ENCODE measurements at places on chromosomes 2 and 18. TPM values are rescaled to one million over a fixed set of nuclear protein-coding genes. Genes with fewer than 3 reads are reported as not detected.

DNA sequence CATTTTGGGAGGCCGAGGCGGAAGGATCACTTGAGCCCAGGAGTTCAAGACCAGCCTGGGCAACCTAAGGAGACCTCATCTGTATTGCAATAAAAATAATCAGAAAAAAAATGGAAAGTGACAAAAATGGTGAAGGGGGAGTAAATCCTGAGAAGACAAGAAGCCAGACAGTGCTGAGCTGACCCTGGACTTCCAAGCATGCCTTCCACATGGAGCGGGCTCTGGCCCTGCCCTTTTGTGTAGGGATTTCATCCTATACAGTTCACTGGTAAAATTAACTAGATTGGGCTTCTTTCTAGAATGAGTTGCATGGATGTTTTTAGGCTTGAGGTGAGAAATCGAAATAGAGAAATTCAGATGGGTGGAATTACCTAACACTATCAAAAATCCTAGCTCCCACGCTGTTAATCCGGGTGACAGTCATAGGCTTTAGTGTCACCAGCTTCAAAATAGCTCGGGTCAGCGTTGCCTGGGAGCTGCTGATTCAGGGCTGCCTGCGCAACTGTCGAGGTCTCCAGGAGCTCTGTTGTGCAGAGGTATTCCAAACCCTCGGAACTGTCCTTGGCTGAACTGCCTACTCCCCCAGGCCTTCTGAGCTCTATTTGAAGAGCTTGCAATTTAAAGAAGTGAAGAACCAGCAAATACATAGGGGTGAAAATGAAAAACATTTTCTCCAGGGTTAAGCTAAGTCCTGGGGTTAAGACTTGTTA is 21.5 kb upstream of the ZNF532 start:
- H3K36me3 ChIP-seq: no peaks in the 10 kb centered on the region
- no peak overlapping the region for H3K4me3 ChIP-seq
- peaks cover 16% of the 10 kb centered on the region for H3K4me1 ChIP-seq
- peak overlapping the region; percentile 91 for H3K27ac ChIP-seq
- no peak for DNase-seq

IL18R1 gene
- 1.5 TPM for total RNA-seq

MLPH gene
- 0.75 TPM for total RNA-seq

PAIP2B gene
- 21.2 TPM for total RNA-seq

DNA sequence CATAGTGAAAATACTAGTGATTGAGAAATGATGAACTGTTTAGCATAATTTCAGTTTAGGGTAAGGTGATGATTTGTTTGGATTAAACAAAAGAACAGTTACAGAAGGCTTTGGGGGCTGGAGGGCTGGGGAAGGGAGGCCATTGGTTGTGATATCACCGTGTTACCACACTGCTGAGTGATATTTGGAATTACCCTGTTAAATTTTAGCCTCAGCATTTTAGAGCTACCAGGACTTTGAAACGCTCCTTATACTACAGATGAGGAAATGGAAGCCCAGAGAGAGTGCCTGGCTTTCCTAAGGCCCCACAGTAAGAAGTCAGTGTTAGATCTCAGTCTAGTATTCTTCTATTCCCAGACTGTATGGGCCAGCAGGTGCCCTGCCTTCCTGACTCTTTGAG is 15.6 kb downstream of the ARHGEF33 start:
- H3K36me3 ChIP-seq: no peaks in the 10 kb centered on the region
- H3K4me1 ChIP-seq: no peaks in the 10 kb centered on the region
- no peak overlapping the region for H3K27ac ChIP-seq

DNA sequence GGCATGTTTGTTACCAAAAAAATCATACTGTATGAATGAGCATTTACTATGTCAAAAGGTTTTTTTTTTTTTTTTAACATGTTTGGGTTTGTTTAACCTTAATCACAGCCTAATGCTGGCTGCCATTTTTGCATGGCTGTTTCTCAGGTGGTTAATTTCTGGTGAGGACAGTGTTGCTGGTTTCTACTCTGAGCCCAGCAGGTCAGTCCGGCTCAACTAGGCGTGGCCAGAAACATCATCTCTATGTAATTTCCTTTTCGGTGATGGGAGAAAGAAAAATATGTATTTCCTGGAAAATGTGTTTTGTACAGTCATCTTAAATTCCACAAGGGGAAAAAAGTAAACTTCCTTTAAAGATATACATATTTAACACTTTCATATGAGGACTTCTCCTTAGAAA is 24.9 kb upstream of the BZW1 start:
- no peaks in the 10 kb centered on the region for H3K27me3 ChIP-seq
- H3K4me3 ChIP-seq: no peak overlapping the region
- DNase-seq: no peak
- H3K4me1 ChIP-seq: no peaks in the 10 kb centered on the region
- no peaks in the 10 kb centered on the region for H3K36me3 ChIP-seq

- H3K4me3 ChIP-seq: no peak overlapping the region
- DNase-seq: peak; percentile 38
- H3K4me1 ChIP-seq: no peaks in the 10 kb centered on the region
- H3K27ac ChIP-seq: no peak overlapping the region
- H3K27me3 ChIP-seq: no peaks in the 10 kb centered on the region
- no peaks in the 10 kb centered on the region for H3K36me3 ChIP-seq
Observed at GRCh38 chr2:239791526-239792404, 233.4 kb downstream of the NDUFA10 start.

IL36A gene
- not detected for total RNA-seq

DNA sequence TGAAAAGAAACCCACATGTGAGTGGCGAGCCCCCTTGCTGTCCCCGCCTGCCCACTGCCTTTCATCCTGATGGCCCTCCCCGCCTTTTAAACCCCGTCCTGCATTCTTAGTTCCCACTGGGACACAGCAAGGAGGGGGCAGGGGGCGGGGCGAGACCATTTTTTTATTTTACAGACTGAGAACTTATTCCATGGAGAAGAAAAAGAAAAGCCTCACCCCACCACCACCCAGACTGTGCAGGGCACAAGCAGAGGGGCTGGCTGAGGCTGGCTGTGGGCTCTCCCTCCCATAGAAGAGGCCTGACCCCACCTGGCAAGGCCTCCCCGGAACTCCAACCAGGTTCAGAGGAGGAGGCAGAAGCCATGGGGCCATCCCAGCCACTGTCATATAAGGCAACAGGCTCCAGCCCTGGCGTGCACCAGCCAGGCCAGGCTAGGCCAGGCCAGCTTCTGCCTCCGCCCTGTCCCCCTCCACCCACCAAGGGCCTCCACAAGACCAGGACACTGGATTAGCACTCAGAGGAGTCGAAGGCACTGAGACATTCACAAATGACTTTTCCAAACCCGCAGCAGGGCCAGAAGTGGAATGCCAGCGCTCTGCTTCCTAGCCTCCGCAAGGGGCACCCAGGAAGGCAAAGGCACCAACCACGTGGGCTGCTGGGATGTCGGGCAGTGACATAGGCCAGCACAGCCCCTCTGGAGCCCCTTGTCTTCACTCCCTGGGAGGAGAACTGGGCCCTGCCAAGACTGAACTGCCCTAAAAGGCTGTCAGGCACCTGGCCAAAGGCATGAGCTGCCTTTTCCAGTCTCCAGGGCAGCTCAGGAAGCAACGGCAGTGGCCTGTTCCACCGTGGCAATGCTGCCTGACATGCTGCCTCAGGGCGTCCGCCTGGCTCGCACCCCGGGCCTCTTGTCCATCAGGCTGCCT is 37.5 kb upstream of the SEMA4C start:
- no peaks in the 10 kb centered on the region for H3K36me3 ChIP-seq
- peak overlapping the region; percentile 78 for H3K27ac ChIP-seq
- DNase-seq: peak; percentile 93
- H3K4me3 ChIP-seq: no peak overlapping the region
- peaks cover 7% of the 10 kb centered on the region for H3K4me1 ChIP-seq

CAMKMT gene
- total RNA-seq: 35.1 TPM

DNA sequence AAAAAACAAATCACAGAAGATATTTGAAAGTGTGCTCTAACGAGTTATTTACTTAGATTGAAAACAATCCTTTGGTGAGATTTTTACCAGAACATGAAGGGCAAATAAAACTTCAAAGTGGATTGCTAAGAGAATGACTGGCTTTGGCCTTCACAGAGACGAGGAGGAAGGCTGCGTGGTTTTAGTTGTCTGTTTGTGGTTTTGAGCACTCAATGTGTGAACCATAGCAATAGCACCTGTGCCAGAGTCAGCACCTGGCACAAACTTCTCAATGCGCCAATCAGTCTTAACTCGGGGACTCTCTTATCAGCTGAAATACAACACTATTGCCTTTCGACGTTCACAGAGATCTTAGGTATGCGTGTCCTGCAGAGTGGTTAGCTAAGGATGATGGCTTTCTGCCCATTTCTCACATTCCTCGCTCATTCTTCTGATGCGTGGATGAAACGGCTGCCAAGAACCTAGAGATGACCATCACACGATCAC is 70.0 kb downstream of the MBP start:
- H3K4me1 ChIP-seq: peaks cover 2% of the 10 kb centered on the region
- H3K27me3 ChIP-seq: no peaks in the 10 kb centered on the region
- H3K27ac ChIP-seq: no peak overlapping the region
- no peak overlapping the region for H3K4me3 ChIP-seq

- H3K36me3 ChIP-seq: no peaks in the 10 kb centered on the region
- no peak for DNase-seq
- H3K4me1 ChIP-seq: peaks cover 9% of the 10 kb centered on the region
- no peak overlapping the region for H3K4me3 ChIP-seq
- no peaks in the 10 kb centered on the region for H3K27me3 ChIP-seq
Observed at GRCh38 chr2:237539681-237540080, 26.7 kb upstream of the PRLH start.

- H3K4me3 ChIP-seq: no peak overlapping the region
- no peaks in the 10 kb centered on the region for H3K27me3 ChIP-seq
- no peaks in the 10 kb centered on the region for H3K36me3 ChIP-seq
- no peaks in the 10 kb centered on the region for H3K4me1 ChIP-seq
Observed at GRCh38 chr2:240614391-240614790, 10.9 kb upstream of the GPR35 start.

GRCh38 chr18:49561289-49562193 is at the start of gene LIPG:
Gene LIPG (plus strand): TSS chr18:49562057. CDS start chr18:49562309, 252 bp downstream.
- DNase-seq: peak; percentile 94
- peaks cover 60% of the 10 kb centered on the region for H3K27me3 ChIP-seq
- H3K36me3 ChIP-seq: no peaks in the 10 kb centered on the region
- H3K4me3 ChIP-seq: peak within 1 kb of the TSS; percentile 81
- peaks cover 7% of the 10 kb centered on the region for H3K4me1 ChIP-seq

IL1F10 gene
- total RNA-seq: not detected

DNA sequence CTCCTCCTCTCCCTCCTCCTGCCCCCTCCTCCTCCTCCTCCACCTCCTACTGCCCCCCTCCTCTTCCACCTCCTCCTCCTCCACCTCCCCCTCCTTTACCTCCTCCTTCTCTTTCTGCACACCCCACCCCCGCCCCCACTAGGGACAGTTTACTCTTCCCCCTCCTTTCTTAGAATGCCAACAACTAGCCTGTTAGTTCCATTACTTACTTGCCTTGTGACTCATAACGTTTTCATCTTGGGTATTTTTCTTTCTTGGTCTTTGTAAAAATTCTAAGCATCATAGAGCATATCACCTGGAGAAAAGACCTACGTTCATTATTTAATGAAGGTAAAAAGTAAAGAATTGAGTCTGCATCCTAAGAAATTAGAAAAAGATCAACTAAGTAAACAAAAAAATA is 165.3 kb downstream of the NEDD4L start:
- H3K27ac ChIP-seq: no peak overlapping the region
- H3K4me1 ChIP-seq: peaks cover 12% of the 10 kb centered on the region
- H3K4me3 ChIP-seq: no peak overlapping the region

DNA sequence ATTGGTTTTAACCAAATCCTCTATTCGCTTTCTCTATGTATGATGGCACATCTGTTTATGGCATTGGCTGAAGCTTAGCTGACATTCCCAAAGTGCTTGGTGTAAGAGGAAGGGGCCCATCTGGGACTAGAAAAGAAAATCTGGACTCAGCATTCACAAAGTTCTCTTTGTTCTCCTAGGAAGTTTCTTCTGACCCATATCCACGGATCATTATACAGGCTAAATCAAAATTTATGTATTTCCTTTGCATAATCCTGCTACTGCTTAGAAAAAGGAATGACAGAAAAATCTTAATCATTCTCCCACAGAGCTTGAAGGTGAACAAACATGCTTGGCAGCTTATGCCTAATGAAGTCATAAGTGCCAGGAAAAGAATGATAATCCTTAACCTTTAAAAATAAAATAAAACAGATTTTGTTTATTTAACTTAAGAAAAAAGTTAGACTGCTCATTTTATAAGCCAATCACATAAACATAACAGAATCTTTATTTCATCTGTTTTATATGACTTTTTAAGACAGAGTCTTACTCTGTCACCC is 88.4 kb downstream of the NYAP2 start:
- no peak for DNase-seq
- no peaks in the 10 kb centered on the region for H3K4me1 ChIP-seq
- no peak overlapping the region for H3K27ac ChIP-seq
- H3K27me3 ChIP-seq: no peaks in the 10 kb centered on the region
- no peak overlapping the region for H3K4me3 ChIP-seq

ECEL1 gene
- 4.6 TPM for total RNA-seq

- H3K27me3 ChIP-seq: no peaks in the 10 kb centered on the region
- no peaks in the 10 kb centered on the region for H3K4me1 ChIP-seq
- H3K36me3 ChIP-seq: no peaks in the 10 kb centered on the region
- H3K4me3 ChIP-seq: no peak overlapping the region
- no peak for DNase-seq
- no peak overlapping the region for H3K27ac ChIP-seq
Observed at GRCh38 chr2:77005522-77005921, 516.7 kb downstream of the LRRTM4 start.

IWS1 gene
- 91.4 TPM for total RNA-seq

DNA sequence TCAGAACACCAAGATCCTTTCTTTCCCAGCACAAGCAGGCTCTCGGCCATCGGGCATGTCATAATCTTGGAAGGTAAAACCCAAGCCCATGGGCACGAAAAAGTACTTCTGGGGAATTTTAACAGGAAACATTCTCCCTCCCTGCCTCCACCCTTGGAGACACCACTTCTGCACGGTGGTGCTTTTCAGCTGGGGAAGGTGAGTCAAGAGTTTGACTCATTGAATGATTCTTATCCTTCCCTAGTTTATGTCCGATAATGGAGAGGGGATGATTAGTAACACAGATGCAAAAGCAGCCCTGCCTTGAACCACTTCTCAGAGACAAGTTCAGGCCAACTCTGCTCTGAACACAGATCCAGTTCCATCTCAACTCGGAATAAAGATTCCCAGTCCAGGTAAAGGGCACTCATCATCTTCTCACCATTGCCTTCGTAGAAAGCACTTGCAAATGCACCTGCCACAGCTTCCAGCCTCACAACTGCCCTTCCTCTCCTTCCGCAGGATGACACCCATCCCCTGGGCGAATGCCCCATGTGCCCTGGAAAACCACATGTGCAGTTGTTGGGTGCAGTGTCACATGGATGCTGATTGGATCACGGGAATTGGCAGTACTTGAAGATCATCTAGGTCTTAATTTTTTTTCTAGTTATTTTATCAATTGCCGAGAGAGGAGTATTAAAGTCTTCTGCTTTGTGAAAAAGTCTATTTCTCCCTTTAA is 136.2 kb downstream of the PXDN start:
- H3K27ac ChIP-seq: no peak overlapping the region
- no peak for DNase-seq
- H3K27me3 ChIP-seq: peaks cover 6% of the 10 kb centered on the region
- H3K4me3 ChIP-seq: no peak overlapping the region
- H3K36me3 ChIP-seq: no peaks in the 10 kb centered on the region
- H3K4me1 ChIP-seq: peaks cover 5% of the 10 kb centered on the region

GRCh38 chr2:63064197-63064596 is 13.6 kb downstream of the OTX1 start:
- DNase-seq: no peak
- H3K36me3 ChIP-seq: no peaks in the 10 kb centered on the region
- H3K4me1 ChIP-seq: no peaks in the 10 kb centered on the region
- H3K27ac ChIP-seq: no peak overlapping the region
- H3K27me3 ChIP-seq: peaks cover 45% of the 10 kb centered on the region
- no peak overlapping the region for H3K4me3 ChIP-seq

- no peak overlapping the region for H3K4me3 ChIP-seq
- no peak for DNase-seq
- H3K27ac ChIP-seq: no peak overlapping the region
- H3K36me3 ChIP-seq: peaks cover 20% of the 10 kb centered on the region
Observed at GRCh38 chr2:189113963-189114362, 65.6 kb downstream of the COL5A2 start.

GNLY gene
- not detected for total RNA-seq

GDF7 gene
- total RNA-seq: 0.06 TPM

Measured in endodermal cell (in vitro differentiated cells).